H4 (cell line): ENCODE measurements at places on chromosomes 2 and 18.
A peak's percentile ranks its signal among the peaks of the same experiment; 100 is the strongest.

GRCh38 chr2:5736886-5737285 lies 44.7 kb downstream of the SOX11 start:
- no peak for DNase-seq

DNA sequence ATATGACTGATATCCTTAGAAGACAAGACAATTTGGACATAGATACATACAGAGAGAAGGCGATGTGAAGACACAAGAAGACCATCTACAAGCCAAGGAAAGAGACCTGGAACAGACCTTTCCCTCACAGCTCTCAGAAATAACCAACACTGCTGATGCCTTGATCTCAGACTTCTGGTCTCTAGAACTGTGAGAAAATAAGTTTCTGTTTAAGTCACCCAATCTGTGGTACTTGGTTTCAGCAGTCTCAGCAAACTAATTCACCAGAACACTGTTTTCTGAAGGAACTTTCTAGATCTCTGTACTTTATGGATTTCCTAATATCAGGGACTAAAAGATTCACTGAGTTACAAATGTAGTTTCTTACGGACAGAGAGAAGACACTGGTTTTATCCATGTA lies 58.8 kb downstream of the NAB1 start:
- DNase-seq, result no peak

GRCh38 chr2:30208453-30208852 lies 22.9 kb upstream of the LBH start:
- peak; percentile 53 for DNase-seq

GRCh38 chr2:108106731-108107130 lies 120.4 kb downstream of the SLC5A7 start:
- no peak for DNase-seq

DNA sequence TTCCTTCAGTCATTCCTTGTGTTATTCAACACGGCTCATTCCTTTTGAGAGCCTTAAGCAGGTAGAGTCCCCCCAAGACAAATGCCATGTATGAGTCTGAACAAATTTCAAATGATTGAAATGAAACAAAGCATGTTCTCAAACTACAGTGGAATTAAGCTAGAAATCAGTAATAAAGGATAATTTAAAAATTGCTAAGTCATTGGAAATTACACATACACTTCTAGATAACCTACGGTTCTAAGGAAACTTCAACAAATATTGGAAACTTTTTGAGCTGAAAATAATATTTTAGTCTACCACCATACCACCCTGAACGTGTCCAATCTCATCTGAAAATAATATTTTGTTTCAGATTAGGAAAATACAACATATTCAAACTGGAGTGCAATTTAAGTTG lies 71.8 kb upstream of the UGP2 start:
- no peak for DNase-seq

DNA sequence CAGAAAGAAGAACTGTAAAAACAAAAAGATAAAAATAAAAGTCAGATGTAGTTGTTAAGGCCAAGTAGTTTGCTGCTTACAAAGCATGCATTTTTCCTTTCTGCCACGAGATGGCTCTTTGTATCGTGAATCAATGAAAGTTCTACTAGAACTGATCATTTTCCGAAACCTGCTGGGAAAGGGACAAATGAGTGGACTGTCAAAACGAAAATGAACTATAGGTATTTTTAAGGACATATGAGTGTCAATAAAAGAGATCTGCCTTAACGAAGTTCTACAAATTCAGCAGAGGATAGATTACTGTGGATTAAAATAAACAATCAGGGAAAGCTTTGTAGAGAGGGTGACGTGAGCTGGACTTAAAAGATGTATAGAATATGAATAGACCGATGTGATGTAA lies 15.0 kb upstream of the ELOA2 start:
- DNase-seq, result peak; percentile 37

- no peak for DNase-seq
These were observed 626.7 kb downstream of the GALR1 start for GRCh38 chr18:77876319-77876865.
